Motor neuron (in vitro differentiated cells): ENCODE measurements at places on chromosomes 11 and 22.

DNA sequence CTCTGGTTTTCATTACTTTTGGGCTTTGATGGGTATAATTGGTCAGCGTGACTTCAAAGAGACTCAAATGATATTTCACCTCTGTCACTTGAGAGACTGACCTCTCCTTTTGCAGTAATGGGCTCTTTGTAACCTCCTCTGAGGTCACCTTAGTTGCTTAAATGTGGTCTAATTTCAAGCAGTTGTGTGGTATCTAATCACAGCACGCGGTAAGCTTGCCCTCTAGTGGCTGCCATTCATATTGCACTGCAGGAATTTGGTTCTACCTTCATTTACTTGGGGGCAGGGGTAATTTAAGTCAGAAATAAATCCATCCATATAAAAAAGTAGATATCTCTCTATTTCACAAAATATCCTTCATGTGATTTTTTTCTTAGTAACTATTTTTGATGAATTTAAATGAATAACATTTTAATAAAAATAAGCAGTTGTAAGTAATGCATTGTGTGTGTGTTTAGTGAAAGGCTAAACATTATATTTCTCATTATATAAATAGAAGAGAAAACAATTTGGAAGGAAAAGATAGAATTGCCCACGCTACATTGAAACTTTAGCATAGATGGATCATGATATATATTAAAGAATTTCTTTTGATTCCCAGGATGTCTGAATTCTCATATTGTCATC is 55.0 kb upstream of the ANO3 start:
- peak; percentile 74 for ATAC-seq

DNA sequence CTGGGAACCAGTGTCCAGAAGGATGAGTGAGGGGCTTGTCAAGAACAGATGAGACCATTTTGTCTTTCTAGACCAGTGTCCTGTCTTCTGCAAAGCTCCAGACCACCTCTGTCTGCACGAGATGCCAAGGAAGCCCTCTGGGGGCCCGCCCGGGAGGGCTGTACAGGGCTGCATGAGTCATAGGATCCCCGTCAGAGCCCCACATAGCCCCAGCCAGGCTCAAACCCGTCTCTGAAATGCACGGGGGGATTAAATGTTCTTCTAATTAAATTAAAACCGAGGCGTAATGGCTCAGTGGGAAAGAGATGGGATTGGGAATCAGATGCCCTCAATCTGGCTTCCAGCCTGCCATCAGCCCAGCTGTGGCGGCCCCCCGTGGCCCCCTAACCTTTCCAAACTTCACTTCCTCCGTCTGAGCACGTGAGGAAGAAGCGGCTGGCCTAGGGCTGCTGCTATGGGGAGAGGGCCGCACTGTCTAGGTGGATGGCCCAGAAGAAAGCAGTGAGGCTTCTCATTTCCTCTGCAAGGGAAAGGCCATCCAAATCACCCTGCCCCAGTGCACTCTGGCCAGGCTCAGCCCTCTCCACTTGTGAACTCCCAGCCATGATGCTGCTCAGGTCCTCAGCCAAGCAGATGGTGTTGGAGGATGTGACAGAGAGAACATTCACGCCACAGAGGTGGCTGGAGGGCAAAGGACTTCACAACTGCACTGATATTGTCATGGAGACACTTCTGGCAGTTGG is 32.8 kb downstream of the KCNQ1OT1 start:
- no peak for ATAC-seq

DNA sequence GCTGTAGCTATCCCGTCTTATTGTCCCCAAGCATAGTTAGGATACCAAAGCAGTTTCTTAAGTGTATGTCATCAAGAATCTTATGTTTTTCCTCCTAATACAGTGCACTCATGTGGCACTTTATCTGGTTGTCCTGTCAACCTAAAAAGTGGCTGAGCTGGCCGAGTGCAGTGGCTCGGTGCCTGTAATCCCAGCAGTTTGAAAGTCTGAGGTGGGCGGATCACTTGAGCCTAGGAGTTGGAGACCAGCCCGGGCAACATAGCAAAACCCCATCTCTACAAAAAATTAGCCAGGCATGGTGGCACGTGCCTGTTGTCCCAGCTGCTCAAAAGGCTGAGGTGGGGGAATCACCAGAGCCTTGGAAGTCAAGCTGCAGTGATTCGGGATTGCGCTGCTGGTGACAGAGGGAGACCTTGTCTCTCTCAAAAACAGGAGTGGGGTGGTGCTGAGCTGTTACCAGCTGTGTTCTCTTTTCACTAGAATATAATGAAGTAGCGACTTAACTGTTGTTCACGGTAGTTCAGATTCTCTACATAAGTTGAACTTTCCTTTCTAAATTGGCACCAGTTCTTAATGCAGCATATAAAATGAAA is 48.1 kb downstream of the EP300 start:
- no peak for ATAC-seq

GRCh38 chr22:45537734-45538181 is 35.1 kb downstream of the FBLN1 start:
- no peak for ATAC-seq

DNA sequence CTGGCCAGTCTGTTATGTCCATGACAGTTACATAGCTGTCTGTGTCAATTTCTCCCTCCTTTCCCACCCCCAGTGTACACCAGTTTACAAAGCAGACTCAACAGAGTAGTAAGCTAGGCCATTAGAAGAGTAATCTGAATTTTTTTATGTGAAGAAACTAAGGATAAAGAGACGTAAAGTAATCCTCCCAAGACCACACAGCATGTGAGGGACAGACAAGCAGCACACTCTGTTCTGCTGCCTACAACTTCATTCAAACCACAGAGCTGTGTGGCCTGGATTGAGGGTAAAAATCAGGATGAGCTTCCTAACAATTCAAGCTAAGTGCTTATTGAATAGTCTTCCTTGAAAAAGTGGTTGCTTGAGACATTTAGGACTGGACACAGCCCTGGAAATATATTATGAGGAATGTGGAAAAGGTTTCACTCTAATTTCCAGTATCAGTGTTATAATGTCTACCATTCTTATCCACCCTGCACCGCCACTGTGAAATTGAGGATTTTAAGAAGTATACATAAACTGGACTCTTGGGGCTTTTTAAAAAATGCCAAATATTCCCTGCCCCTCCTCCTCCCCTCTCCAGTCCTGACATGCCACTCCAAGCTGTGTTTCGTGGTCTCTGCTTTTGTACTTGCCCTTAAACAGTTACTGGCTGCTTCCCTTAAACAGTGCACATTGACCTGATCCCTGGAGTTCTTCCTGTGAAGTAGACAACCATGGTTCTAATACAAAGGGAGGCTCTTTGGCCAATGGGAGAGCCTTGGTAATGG is 40.9 kb downstream of the EXT2 start:
- no peak for ATAC-seq

DNA sequence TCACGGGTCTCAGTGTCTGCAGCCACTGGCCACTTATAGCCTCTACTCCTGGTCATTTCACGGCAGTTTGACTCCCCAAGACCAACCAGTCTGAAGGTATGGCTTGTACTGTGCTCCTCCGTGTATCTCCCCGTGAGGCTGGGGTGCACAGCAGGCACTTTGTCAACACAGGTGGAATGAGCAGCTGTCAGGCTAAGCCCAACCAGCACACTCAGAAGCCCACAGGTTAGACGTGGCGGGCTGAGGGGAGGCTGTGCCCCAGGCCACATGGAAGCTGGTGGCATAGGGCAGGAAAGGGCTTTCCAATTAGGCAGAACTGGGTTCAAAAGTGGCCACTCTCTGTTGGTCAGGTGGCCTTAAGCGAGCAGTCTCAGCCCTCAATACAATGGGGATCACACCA is 7.0 kb downstream of the TP53I11 start:
- ATAC-seq, result no peak

- peak; percentile 84 for ATAC-seq
Observed at GRCh38 chr11:113448316-113448677, 26.9 kb downstream of the DRD2 start.

DNA sequence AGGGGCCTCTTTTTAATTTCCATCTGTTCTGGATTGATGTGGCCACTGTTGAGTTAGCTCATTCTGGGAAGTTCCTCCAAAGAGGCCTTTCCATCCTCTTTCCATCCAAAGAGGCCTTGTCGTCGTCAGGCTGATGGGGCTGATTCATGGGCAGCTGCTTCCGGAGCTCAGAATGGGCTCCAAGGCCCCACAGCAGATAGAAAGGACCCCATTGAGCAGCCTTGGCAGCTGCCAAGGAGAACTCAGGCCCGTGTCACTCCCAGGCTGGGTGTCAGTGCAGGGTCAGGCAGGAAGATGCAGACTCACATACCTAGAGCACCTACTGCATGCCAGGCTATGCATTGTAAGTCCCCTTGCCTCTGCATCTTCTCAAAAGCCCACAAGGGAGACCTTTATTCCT is 524.1 kb downstream of the MIAT start:
- no peak for ATAC-seq

DNA sequence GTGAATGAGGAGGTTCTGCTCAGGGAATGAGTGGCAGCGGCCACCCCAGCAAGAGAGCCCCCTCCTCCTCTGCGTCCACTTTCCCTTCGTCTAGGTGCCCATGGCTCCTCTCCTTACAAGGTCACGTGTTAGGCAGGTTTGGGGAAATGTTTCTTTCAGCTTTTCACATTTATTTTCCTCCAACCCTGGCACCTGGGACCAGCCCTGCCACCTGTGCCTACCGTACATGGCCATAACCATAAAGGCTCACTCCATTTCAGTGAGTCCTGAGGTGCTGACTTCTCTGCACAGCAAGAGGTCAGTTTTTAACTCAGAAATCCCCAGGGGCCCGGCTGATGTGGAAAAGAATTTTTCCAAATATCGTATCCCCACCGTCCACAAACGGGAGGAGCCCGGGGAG is 71.2 kb downstream of the FLI1 start:
- no peak for ATAC-seq

DNA sequence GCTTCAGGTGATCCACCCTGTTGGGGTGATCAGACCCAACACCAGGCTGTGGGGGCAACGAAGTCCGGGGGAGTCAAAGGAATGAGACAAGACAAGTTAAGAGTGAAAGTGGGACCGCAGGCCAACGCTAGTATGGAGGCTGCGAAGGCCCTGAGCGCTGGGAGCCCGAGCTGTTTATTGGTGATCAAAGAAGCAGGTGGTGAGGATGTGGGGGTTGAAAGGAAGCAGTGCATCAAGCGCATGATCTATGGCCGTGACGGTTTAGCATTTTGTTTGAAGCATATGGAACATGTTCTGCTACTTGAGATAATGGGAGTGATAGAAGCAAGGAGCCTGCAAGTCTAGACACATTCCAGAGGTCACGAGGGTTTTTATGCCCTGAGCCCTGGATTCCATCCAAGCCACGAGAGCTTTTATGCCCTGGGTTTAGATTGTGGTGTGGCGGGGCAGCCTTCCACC is 49.5 kb downstream of the MCHR1 start:
- no peak for ATAC-seq

DNA sequence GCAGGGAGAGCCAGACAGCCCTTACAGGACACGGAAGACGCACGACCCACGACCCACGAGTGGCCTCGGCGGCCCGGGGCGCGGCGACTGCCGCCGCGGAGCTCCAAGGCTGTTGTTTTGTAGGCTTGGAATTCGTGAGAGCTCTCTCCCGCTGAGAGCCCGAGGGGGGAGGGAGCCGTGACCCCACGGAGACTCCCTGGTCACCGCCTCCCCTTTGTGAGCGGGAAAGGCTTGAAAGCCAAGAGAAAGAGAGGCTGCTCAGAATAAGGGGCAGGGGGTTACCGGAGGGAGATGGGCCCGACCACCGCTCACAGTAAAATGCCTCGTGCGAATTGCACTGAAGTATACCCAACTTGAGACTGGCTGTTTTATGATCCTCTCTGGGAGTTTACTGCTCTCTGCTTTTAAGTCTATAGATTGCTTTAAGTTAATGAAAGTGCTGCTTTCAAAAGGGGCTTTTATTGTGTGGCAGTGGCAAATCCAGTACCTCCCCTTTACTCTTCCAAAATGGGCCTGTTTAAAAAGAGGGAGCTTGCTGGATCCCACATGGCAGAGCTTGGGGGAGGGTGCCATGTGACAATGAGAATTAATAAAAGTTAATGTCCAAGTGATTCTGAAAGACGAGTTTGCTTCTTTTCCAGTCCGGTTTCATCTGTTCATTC is 2.9 kb downstream of the PKNOX2 start:
- ATAC-seq, result no peak

DNA sequence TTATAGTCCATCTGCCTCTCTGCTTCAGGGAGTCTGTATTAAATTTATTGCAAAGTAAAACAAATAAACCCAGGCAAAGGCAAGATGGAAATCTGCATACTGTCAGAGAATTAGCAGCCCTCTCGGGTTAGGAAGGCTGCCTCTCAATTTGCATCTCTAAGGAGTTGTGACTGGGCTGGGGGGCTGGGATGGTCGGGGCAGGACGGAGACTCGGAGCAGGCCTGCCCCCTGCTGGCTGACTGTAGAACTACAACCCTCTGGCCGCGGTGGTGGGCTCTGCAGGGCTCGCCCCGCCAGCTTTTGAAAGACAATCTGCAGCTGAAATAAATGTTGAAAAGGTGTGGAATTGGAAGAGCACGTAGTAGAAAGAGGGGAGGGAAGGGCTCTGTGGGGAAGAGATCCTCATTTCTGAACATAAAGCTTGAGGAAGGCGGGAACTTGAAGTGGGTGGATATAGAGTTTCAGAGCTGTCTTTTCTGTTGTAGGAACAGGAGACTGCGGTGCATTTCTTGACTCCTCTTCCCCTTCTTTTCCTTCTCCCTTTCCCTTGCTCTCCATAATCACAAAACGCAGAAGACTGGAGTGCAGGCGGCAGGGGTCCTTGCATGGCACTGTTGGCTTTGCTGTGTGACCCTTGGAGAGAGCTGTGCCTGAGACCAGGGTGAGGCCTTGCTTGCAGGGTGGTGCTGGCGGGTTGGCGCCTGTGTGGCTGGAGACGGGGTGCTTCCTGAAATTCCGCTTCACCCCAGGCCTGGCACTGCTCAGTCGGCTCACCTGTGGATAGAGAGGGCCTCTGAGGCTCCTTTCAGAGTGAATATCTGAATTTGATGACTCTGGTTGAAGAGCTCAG is 22.6 kb upstream of the PKNOX2 start:
- peak; percentile 81 for ATAC-seq

- ATAC-seq, result no peak
Observed at GRCh38 chr22:29032584-29032983, 29.0 kb downstream of the C22orf31 start.

- no peak for ATAC-seq
Observed at GRCh38 chr11:133898770-133899115, 53.4 kb upstream of the SPATA19 start.

DNA sequence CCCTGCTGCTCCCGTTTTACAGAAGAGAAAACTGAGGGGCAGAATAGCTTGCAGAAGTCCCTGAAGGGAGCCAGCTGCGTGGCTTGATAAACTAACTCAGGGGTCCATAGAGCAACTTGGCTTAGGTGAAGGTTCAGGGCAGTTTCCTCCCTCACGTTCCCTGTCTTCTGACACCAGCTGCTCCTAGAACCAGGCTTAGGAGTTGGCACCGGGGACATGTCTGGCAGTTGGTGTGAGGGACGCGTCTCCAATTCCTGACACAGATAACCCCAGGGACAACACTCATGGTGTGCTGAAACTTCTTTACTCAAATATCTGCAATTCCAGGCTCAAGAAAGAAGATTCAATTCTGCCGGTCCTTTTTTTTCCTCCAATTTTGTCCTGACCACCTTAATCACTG is 85.7 kb downstream of the DSCAML1 start:
- no peak for ATAC-seq
